Stimulated activated CD4-positive, alpha-beta T cell treated with anti-CD3 and anti-CD28 coated beads, Interleukin-15, amount 100 ng/mL, for 48 hours (primary cell): ENCODE measurements at places on chromosomes 1 and 21.

GRCh38 chr21:34630536-34631143, 15.7 kb upstream of the RCAN1 start:
- no peak for DNase-seq

DNA sequence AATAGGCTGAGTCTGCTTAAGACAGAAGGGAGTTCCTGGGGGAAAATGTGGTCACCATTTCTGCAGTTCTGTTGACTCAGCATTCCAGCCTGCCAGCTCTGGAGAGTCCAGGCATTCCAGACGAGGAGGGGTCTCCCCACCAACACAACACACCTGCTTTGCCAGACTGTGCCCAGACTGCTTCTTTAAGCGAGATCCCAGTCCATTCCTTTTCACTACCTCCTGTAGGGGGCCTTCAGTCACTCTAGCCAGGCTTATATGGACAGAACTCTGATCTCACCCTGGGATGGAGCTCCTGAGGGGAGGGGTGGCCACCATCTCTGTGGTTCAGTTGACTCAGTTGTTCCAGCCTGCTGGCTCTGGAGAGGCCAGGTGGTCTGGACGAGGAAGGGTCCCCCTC, 48.5 kb downstream of the UBE2U start:
- DNase-seq: no peak

- no peak for DNase-seq
These were observed 159.1 kb downstream of the EDEM3 start for GRCh38 chr1:184595596-184595995.

DNA sequence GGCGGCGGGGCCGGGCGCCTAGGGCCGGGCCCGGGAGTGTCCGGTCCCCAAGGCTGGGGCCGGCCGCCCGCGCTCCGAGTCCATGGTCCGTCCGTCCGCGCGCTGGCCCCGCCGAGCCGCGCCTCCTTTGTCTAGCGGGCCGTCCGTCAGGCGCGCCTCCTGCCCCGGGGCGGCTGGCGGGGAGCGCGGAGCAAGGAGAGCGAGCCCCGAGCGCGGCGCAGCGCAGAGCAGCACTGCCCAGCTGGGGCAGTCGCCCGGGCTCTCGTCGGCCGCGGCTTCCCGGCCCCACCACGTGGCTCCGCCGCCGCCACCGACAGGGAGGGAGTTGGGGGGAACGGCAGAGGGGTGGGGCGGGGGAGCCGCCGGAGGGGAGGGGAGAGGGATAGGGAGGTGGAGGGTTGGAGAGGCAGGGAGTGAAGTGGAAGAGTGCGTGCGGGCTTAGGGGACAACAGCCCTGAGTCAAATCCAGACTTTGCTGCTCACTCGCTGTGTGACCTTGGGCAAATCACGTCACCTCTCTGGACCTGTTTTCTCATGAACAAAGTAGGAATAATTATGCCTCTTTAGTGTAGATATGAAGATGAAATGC, at the start of gene NKAIN1:
Gene NKAIN1 (minus strand): TSS at position 235 of the 589 bp plus-strand sequence. CDS start 340 bp downstream, outside the sequence.
- no peak for DNase-seq

GRCh38 chr1:41696381-41696780, 211.9 kb upstream of the EDN2 start:
- no peak for DNase-seq

DNA sequence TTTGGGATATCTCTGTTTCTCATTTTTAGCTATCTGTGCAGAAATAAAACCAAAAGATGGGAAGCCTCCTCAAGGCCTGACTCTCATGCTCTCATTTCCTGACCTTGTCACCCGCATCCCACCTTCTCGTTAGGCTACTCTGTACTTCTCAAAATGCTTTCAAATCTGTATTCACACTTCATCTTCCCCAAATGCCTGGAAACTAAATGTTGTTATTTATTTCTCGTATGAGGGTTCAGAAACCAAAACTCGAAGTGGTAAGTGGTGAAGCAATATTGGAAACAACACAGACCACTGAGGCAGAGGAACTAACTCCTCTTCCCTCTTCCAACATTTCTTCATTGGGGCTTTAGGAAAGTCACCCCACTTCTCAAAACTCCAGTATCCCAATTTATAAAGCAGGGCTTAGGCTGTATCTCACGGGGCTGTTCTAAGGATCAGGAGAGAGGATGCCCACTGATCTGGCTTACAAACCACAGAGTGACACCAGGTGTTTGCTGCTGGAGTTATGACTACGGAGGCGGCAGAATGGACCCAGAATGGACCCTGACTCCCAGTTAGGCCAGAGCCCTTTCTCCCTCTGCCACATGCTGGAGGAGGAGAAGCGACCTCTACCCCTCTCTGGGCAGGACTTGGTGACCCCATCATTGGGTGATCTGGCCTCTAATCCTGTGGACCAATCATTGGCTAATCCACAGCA, 3.5 kb downstream of the SLAMF7 start:
- no peak for DNase-seq

DNA sequence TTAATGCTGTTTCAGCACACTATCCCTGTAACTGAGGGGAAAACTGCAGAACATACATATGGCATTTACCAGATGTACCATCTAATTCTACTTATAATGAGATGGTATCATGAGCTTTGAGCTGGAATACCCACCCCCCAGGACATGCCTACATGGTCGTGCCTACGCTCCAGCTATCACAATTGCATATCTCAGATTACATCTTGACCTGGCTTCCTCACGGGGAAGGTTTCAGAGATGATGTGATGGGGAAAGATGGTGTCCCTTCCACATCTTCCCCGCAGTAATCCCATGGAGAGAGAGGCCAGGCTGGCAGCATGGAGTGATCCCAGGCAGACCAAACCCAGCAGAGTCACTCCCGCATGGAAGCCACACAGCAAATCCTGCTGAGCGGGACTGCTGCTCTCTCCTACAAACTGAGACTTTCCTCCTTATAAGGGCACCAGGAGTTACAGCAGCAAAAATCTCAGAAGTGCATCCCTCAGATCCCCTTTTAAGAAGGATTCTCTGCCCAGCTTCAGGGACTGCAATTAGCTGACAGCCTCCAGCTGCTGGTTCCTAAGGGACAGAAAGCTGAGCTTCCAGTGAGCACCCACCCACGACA, 67.1 kb downstream of the KCNH1 start:
- DNase-seq: no peak

GRCh38 chr1:229156872-229157271, 114.0 kb upstream of the RAB4A start:
- DNase-seq: no peak

- DNase-seq: no peak
These were observed 41.5 kb upstream of the TSPAN2 start for GRCh38 chr1:115130786-115131185.

DNA sequence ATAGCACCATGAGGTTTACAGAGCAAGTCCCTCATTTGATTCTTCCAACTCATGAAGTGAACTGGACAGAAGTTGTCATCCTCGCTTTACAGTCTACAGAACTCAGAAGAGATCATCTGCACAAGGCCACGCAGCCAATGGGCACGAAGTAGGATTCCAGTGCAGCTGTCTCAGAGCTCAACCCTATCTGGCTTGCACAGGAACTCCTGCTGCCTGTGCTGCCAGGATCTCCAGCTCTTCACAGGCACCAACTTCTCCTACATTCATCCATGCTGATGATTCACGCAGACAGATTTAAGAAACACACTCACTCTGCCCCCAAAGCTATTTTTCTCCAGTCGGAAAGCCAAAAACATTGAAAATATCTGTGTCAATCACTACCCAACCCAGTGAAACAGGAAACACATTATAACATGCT, 157.0 kb downstream of the RERE start:
- DNase-seq: no peak

DNA sequence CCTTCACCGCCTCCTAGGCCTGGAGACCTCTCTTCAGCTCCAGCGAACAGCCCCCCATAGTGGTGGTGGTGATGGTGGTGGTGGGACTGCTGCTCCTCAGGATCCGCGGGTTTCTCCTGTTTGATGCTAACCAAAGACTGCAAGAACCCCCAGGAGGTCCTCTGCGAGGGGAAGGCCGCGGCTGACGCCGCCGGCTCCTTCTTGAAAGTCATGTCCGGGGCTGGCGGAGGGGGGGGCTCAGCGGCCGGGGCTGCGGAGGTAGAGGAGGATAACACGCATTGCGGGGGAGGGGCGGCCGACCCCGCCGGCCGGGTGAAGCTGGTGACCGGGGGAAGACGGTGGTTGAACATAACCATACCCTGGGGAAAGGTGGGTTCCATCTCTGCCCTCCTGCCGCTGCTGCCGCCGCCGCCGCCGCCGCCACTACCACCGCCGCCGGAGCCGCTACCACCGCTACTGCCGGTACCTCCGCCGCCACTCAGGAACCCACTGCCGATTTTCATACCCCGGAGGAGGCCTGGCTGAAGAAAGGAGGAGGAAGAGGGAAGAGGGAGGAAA, 554 bp downstream of the ZNF281 start:
- DNase-seq: peak; percentile 7

GRCh38 chr1:54922921-54923421, 36.0 kb upstream of the DHCR24 start:
- DNase-seq: no peak

DNA sequence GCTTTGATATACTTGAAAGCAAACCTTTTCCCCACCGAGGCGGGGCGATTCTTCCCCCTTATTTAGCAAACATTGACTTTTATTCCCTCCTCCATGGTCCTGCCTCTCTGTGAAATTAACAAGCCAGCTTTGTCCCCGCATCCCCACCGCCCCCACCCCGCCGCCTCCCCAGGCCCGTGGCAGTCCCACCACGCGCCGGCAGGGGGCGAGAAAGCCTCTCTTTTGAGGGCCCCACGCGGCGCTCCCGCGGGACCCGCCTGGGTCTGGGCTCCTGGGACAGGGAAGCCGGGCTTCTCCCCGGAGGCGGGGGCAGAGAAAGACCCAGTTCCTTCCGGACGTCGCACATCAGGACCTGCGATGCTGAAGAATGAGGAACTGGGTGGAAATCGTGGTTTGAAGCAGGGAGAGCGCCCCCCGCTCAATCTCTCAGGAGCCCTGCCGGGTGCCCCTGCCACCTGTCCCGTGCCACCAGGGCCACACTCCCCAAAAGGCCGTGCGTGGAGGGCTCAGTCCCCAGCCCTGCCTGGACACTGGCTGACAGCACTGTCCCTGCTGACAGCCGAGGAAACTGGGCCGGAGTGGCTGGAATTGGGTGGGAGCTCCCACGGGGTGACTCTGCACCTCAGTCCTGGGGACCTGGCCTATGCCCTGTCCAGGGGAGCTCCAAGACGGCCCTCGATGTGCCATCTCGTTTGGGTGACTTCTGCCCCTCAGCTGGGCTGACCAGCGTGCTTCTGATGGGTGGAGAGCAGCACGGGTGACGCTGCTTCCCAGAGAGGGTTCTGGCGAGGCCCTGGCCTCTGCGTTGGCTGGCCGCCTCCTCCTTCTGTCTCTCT, 8.6 kb upstream of the ACTRT2 start:
- DNase-seq: no peak

DNA sequence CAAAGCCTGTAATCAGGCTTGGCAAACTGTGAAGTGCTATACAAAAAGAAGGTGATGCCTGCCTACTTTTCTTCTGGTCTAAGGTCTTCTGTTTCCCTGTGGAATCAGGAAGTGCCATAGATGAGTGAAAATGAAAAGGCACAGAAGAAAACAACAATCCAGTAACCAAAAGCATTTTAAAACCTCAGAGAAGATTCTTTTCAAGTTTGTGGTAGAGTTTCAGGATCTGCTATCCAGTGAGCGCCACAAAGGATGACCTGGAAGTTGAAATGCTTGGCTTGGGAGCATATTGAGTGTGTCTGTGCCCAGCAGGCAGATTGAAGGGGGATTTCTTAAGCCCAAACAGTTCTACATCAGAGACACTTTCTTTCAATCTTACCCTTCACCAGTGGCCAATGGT, 272.2 kb downstream of the PAPPA2 start:
- no peak for DNase-seq

DNA sequence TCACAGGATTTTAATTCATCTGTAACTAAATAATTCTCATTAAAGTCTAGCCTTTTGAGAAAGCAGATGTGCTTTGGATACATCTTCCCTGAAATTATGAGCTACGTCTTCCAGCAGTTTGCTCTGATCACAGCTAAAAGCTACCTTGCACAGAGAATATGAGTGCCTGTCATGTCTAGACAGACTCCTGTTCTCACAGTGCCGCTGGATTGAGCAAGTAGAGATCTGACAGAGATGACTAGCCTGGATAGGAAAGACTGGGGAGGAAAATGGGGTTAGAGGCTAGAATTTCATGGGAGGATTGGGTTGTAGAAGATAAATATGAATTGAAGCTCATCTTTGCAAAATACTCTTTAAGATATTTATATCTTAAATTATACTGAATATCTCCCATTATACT, 24.1 kb downstream of the CEPT1 start:
- DNase-seq: no peak

- DNase-seq: no peak
These were observed 1.2 kb downstream of the PIK3C2B start for GRCh38 chr1:204493145-204493983.

GRCh38 chr1:244075247-244075722, 24.2 kb downstream of the ZBTB18 start:
- no peak for DNase-seq

GRCh38 chr1:62428351-62428750, 8.5 kb upstream of the USP1 start:
- no peak for DNase-seq

DNA sequence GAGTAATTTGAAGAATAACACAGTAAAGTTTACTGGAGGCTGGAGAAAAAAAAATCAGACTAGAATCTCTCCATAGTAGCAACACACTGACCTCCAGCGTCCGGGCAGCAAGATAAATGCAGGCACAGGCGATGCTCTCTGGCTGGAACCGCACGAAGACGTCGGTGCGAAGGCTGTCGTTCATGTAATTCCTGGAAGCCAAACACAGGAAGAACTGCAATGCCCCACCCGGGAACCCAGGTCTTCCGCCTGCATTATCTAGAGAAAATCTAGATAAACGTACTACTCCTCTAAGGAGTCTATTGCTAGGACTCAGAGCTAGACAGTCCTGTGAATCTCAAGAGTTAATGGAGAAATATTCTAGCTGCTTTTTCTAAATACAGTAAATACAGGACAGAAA, 8.5 kb downstream of the CCNL2 start:
- no peak for DNase-seq

DNA sequence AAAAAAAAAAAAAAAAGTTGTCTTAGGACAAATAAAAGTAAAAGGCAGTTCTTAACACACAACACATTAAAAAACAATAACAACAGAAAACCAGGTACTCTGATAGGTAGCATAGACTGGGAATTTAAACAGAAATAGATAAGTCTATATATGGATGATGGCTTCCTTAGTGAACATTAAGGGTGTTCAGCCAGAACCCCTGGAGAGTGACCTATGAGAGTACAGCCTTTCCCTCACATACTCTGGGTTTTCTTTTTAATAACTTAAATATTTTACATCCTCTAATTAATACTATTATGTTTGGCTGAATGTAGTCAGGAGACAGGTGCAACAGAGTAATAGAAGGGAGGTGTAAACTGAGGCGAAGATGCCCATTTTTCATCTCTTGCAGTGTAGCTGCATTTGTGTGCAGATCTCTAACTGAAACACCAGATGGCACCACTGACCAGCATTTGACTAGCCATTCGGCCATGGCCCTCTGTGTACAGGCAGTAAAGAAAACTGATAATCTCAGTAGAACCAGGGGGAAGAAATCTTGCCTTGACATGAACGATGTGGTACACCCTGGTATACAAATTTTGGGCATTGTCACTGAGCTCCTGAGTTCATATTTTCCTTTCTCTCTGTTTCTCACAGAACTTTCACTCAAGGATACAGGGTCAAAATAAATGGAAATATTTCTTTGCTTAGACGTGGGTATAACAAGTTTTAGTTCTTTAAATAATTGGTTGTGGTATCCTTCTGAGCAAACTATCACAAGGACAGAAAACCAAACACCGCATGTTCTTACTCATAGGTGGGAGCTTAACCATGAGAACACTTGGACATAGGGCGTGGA, 7.6 kb downstream of the TTF2 start:
- no peak for DNase-seq
